ENCODE measurements at places on chromosomes 16 and 17. TPM values are rescaled to one million over a fixed set of nuclear protein-coding genes. Genes with fewer than 3 reads are reported as not detected.

The WNT9B gene
- not detected for total RNA-seq

The JUP gene
- total RNA-seq: 0.20 TPM

The C1QTNF1 gene
- total RNA-seq: not detected

The CSH2 gene
- not detected for total RNA-seq

The TP53TG3 gene
- not detected for total RNA-seq

The KIF2B gene
- total RNA-seq: not detected

The SP6 gene
- total RNA-seq: not detected

The CD300A gene
- 50.3 TPM for total RNA-seq

The KRT10 gene
- total RNA-seq: 21.0 TPM

The TUBB3 gene
- total RNA-seq: 6.6 TPM

The OR4D1 gene
- 0.66 TPM for total RNA-seq

The CDYL2 gene
- 125 TPM for total RNA-seq

Data from T-helper 1 cell treated with Interleukin-12 subunit alpha and Interleukin-12 subunit beta and Interleukin-4 antibody, amounts not matched to agents 30 ng/mL and 1 ng/mL, for 36 hours (primary cell).